ENCODE measurements at places on chromosomes 1 and 21.

- no peak for DNase-seq
- peaks cover 62% of the 10 kb centered on the region for H3K27me3 ChIP-seq
- H3K4me3 ChIP-seq, result no peak overlapping the region
- no peaks in the 10 kb centered on the region for H3K4me1 ChIP-seq
- no peaks in the 10 kb centered on the region for H3K36me3 ChIP-seq
- no peak overlapping the region for H3K27ac ChIP-seq
Observed at GRCh38 chr1:46492269-46492853, 2.7 kb downstream of the DMBX1 start.

DNA sequence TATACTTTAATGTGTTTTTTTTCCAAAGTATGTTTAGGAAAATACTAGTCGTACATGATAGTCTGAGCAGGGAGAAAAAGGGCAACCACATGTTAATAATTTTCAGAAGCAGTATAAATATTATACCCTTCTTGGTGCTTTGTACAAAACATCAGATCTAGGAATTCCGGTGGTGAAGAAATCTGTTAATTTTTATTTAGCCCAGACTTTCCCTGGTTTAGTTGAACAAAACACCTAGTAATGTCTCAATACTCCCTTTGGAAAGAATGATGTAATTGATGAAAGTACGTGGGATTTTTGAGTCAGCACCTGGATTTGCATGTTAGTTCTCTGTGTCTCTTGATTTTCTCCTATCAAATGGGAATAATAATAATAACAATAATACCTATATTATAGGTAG is 38.4 kb upstream of the KCNK2 start:
- H3K36me3 ChIP-seq, result no peaks in the 10 kb centered on the region
- DNase-seq, result no peak
- no peaks in the 10 kb centered on the region for H3K27me3 ChIP-seq
- H3K4me1 ChIP-seq, result no peaks in the 10 kb centered on the region
- no peak overlapping the region for H3K4me3 ChIP-seq

GRCh38 chr21:43667191-43667904 is 8.0 kb downstream of the RRP1B start:
- peaks cover 61% of the 10 kb centered on the region for H3K36me3 ChIP-seq
- H3K4me3 ChIP-seq, result no peak overlapping the region
- H3K27me3 ChIP-seq, result no peaks in the 10 kb centered on the region

DNA sequence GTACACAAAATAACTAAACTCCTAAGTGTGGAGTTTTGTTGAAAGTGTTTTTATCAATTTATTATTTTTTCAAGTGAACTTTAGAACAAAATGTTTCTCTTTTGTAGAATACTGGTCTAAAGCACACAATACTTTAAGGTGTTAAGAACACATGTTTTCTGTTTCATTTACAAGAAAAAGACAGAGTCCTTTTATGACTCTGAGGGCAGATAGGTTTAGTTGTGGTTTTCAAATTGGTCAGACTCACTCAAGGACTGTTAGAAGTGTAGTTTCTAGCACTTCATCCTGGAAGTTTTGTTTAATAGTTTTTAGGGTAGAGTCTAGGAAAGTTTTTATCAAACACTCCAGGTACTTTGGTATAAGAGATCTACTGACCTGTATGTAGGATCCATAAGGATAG is 376.5 kb downstream of the LRRIQ3 start:
- no peaks in the 10 kb centered on the region for H3K36me3 ChIP-seq
- H3K4me3 ChIP-seq, result no peak overlapping the region
- H3K27ac ChIP-seq, result no peak overlapping the region
- H3K27me3 ChIP-seq, result no peaks in the 10 kb centered on the region
- H3K4me1 ChIP-seq, result no peaks in the 10 kb centered on the region

GRCh38 chr21:42467140-42467983 is 28.7 kb downstream of the RSPH1 start:
- H3K4me1 ChIP-seq, result no peaks in the 10 kb centered on the region
- no peak overlapping the region for H3K27ac ChIP-seq
- H3K27me3 ChIP-seq, result no peaks in the 10 kb centered on the region

- no peaks in the 10 kb centered on the region for H3K4me1 ChIP-seq
- H3K36me3 ChIP-seq, result no peaks in the 10 kb centered on the region
- H3K27ac ChIP-seq, result no peak overlapping the region
- H3K4me3 ChIP-seq, result no peak overlapping the region
- no peak for DNase-seq
Observed at GRCh38 chr1:174892016-174892415, 107.7 kb upstream of the CACYBP start.
